ENCODE measurements at places on chromosomes 16 and 17. TPM values are rescaled to one million over a fixed set of nuclear protein-coding genes. Genes with fewer than 3 reads are reported as not detected.

DNA sequence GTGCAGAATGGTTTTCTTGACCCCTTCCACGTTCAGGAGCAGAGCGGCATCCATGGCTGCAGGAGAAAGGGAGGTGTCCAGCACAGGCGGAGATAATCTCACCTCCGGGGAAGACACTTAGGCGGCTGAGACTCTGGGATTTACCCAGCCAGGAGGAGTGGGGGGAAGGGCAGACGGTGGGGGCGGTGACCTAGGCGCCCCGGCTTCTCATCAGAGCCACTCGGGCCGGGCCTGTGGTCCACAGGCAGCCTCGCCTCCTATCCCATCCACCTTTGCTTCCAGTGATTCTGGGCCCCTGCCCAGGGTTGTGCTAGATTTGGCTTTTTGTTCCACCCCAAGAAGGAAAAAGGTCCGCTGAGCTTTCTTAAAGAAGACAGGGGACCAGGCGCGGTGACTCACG lies at the start of gene AIPL1:
AIPL1 (minus strand) TSS at position 71 of the 400 bp plus-strand sequence; CDS start at position 54, 17 bp downstream.
- no peak for DNase-seq

DNA sequence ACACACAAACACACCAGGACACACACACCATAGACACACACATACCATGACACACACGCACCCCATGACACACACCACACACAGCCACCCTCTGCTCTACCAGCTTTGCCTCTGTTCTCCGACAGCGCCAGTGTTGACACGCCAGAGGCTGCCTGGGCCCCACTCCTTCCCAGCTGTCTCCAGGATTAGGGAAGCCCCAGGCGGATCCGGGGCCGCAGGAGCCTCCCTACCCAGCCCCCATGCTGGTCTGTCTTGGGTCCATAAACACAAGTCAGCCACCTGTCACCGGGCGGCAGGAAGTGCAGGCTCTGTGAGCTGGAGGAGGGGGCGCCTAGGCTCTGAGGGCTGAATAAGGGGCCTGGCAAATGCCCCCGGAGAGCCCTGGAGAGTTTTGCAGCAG lies 10.5 kb downstream of the TBC1D16 start:
- DNase-seq = peak; percentile 25

DNA sequence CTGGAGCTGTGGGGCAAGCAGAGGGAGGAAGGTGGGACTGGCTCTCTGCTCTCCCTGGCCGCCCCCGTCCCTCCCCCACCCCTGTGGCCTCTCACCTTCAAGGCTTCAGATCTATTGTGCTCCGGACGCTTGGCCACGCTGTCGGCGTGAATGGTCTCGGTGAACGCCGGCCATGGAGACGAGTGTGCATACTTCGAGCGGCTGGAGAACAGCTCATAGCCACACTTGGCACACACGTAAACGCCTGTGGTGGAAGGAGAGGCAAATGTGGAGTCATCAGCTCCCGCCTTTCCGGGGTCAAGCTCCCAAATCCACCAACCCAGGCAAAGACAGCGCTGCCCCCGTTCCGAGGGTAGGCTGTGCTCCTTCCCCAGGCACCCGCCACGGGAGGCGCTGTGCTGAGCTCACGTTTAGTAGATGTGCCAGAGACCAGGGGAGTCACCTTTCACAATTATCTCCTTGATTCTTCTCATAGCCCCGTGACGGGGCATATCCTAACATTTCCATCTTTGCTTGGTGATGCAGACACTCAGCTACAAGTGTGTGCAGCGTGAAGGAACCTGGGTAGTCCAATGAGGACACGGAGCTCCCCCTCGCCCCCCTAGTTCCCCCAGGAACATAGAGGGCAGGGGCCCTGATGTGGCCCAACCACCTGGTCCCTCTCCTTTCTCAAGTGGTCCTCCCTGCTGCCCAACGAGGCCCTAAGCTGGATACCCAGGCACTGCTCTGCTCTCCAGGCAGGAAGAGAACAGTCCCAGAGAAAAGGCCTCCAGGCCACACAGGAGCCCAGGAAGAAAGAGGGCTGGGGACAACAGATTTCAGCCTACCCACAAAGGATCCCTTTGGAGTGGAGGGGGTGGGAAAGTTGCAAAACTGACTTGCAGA lies 1.6 kb downstream of the MSRB1 start:
- no peak for DNase-seq

- no peak for DNase-seq
Measured at GRCh38 chr16:88505405-88506082, 52.5 kb downstream of the ZFPM1 start.

- DNase-seq = no peak
Measured at GRCh38 chr16:47617732-47618131, 156.6 kb downstream of the PHKB start.

- DNase-seq = no peak
Measured at GRCh38 chr16:51057102-51057793, 93.8 kb downstream of the SALL1 start.

DNA sequence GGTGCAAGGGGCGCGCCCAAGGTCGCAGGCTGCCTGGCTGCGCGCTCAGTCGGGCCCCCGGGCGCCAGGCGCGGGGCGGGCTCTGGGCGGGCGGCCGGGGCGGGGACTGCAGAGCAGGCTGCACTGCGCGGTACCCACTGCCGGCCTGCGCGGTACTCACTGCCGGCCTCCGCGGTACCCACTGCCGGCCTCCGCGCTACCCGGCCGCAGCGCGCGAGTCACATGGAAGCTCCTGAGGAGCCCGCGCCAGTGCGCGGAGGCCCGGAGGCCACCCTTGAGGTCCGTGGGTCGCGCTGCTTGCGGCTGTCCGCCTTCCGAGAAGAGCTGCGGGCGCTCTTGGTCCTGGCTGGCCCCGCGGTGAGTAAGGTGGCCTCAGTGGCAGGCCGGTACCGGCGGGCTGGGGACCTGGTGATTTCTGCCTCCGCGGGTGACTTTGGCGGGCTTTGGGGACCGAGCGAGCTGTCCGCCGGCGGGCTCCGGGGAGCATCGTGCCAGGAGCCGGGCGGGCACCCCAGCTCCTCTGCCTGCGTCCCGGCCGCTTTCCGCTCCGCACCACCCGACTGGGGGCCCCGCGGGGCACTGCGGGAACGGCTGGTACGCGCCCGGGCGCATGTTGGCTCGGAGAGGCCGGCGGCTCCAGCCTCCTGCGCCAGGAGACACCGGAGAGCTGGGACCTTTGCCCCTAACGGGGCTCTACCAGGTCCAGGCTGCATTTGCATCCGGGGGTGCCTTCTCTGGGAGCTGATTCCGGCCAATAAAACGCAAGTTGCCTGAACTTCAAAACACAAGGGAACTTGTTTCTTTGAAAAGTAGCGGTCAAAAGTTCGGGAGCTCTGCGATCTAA lies at the start of gene SLC47A1:
SLC47A1 (plus strand) TSS at position 137 of the 844 bp plus-strand sequence; CDS start at position 223, 86 bp downstream.
- DNase-seq = peak; percentile 23

- no peak for DNase-seq
Measured at GRCh38 chr17:13631529-13631928, 29.8 kb upstream of the HS3ST3A1 start.

GRCh38 chr17:37425268-37425667 lies 18.6 kb downstream of the TADA2A start:
- DNase-seq = no peak

The KRTAP1-5 gene
- polyA plus RNA-seq = not detected

GRCh38 chr17:61159221-61159814 lies 240.3 kb upstream of the TBX2 start:
- DNase-seq = no peak

Measured in lung (tissue), 17 donors.